ENCODE measurements at places on chromosomes 3 and 15.

- DNase-seq = no peak
Measured at GRCh38 chr3:146072061-146072460, 88.9 kb downstream of the PLOD2 start.

GRCh38 chr3:5014391-5014790 lies 35.2 kb downstream of the BHLHE40 start:
- DNase-seq = no peak

- DNase-seq = no peak
Measured at GRCh38 chr15:31387092-31387478, 60.5 kb downstream of the KLF13 start.

- peak; percentile 39 for DNase-seq
Measured at GRCh38 chr3:83934192-83935021, 1024.4 kb upstream of the CADM2 start.

GRCh38 chr3:34254285-34254684 lies 455.9 kb downstream of the PDCD6IP start:
- DNase-seq = no peak

DNA sequence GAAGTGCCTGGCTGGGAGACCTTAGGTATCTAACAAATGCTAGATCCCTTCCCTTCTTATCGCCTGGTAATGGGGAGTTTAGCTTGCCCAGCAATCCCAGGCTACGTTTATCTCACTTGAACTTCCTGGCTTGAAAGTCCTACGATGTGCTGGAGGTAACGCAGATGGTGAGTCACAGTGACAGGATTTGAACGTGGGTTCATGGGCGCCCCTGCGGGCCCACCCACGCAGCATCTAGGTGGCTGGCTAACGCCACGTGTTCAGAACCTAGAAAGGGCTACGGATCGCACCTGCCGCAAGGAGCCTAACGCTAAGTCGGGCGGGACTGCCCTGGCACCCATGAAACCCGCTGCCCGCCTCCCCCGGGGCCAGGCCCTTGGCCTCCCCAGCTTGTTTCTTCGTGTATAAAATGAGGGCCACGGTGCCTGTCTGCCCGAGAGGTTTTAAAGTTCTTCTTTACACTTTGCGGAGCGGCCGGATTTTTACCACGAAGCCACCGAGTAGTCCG lies 600 bp upstream of the USP3 start:
- no peak for DNase-seq

- peak; percentile 46 for DNase-seq
Measured at GRCh38 chr3:10950476-10951294, 41.9 kb upstream of the SLC6A1 start.

- no peak for DNase-seq
Measured at GRCh38 chr3:32397941-32398340, 6.3 kb downstream of the CMTM7 start.

- DNase-seq = no peak
Measured at GRCh38 chr3:81799403-81799802, 38.0 kb upstream of the GBE1 start.

Data from HTR-8/SVneo (cell line).